Activated gamma-delta T cell treated with anti-CD3 and anti-CD28 coated beads, Interleukin-2, amount 50 U/mL, for 16 hours (primary cell): ENCODE measurements at places on chromosomes 1 and 21.

GRCh38 chr21:44870748-44871495, 2.6 kb downstream of the PTTG1IP start:
- DNase-seq: no peak

DNA sequence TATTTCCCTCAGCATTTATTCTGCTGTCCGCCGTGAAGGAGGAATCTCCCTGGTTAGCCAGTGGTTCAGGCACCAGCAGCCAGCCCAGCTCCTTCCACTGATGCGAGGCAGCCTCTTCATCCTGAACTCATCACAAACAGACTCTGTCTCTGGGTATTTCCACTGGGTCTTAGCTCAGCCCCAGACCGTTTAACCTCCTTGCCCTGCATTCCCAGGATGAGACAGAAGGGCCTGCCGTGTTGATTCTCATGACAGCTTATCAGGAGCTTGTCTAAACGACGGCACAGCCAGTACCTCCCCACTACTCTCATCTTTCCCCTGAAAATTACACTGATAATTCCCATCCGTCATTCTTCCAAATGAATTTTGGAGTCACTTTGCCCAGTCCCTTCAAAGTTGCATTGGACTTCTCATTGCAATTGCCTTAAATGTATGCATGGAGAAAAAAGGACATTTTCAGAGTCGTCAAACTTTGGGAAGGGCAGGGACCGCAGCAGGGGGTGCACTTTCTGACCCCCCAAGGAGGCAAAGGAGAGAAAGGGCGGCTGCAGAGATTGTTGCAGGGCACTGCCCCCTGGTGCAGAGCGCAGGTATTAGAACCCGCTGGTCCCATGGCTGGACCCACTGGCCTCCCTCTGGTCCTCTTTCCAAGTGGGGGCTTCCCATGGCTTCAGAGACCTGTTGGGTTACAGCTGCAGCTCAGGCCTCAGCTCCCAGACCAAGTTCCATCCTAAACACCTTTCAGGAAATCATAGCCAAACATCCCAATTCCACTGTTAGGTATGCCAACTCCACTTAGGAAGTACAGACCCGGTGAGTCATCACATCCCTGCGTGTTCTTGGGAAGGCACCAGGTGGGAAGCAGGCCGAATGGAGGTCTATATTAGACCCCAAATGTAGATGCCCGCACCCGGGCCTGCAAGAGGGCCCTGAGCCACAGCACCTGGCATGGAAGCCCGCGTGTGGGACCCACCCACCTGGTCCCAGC, 3.7 kb upstream of the MEGF6 start:
- no peak for DNase-seq

- no peak for DNase-seq
These were observed 147.4 kb downstream of the PDE4B start for GRCh38 chr1:65940126-65940525.

GRCh38 chr1:46068525-46068924, 63.9 kb downstream of the PIK3R3 start:
- DNase-seq: no peak

GRCh38 chr1:184424945-184425344, 38.1 kb downstream of the C1orf21 start:
- no peak for DNase-seq

GRCh38 chr1:152786077-152786476, at the start of gene LCE1E:
TSS of gene LCE1E (plus strand) at chr1:152786257. CDS start at chr1:152787300, 1,043 bp downstream.
- no peak for DNase-seq

DNA sequence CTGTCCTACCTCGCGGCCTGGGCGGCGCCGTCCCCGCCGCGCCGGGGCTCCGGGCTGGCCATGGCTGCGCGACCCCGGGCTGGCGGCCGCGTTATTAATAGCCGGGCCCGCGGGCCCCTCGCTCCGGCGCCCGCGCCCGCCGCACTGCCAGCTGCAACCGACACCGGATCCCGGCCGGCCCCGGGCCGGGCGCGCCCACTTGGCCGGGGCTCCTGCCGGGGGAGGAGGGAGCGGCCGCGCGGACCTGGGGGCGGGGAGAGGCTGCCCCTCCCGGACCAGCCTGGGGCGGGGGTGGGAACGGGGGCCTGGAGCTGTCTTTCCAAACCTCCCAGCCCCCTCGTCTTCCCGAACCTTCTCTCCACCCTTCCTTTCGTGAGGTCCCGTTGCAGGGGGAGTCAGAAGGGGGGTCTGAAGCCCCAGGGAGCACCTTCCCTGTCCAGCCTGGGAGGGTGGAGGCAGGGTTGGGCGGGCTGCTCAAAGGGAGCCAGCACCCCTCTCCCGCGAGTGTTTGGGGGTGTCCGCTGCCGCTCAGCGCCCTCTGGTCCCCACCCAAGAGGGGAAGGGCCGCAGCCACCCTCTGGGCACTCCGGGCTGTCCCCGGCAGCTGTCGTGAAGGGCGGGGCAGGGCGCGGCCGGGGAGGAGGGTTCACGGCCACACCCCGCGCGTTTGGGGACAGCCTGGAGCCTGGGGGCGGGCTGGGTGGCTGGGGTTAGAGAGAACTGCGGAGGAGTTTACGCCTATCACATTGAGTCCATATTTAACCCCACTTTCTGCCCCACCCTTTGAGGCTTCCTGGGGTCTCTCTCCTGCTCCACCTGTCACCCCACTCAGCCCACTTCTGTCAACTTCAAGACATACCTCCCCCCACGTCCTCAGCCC, at the start of gene SYNC:
SYNC (minus strand) TSS at position 172 of the 880 bp plus-strand sequence; CDS start at position 62, 110 bp downstream.
- no peak for DNase-seq

DNA sequence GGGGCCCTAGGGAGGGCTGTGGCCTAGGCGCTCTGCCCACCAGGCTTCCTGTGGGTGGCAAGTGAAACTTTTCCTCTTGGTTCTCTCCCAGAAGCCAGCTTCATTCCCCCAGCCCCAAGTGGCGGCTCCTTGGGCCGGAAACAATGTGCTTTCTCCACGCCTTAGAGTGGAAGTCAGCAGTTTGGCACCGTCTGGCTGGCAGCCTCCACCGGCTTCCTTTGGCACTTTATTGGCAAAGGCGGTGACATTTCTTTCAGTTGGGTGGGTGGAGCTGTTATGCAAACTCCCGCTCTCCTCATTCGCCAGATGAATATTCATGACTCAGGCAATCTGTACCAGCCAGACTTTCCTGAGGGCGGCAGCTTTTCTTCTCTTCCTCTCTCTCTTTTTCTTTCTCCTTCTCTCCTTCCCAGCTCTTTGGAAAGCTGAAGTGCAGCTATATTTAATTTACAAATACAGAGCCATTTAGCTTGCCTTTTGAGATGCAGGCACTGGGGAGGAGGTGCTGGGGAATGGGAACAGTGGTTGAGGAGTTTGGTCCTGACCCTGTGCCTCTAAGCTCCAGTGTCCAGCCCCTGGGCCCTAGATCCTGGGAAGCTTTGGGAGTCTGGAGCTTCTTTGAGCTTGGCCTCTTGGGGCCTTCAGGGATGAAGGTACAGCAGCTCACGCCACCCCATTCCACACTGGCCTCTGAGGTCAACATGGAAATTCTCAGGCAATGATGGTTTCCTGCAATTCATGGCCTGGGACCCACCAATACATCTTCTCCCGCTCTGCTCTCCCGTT, 67.8 kb upstream of the POU3F1 start:
- no peak for DNase-seq

- no peak for DNase-seq
These were observed 80.0 kb upstream of the CNTN2 start for GRCh38 chr1:204962742-204963632.

DNA sequence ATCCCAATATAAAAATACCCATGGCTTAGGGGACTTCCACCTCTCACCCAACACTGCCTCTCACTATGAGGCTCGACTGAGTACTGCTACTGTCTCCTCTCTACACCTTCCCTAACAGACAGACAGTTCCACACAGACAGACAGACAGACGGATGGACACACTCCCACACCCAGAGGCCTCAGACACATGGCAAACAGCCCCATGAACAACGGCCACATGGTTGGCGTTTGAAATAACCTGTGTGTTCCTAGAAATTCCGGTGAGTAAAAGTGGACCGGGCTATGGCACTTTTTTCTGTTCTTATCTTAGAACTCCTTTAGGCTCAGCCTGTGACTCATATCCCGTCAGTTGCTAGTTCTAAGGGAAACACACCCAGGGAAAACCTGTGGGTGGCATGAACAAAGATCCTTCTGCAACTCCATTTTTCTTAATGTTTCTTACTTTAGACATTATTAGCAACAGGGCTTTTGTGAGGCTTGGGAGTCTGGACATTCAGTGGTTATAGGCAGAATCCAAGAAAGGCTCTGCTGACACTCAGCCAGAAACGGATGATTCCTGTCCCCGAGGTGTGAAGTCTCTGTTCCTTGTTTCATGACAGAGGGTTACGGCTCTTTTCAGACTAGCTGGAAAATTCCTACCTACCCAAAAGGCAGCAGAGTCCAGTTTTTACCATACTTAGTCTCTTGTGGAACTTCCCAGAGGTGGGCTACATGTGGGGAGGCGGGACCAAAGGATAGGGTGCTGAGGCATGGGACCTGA, 90.5 kb upstream of the TLR5 start:
- no peak for DNase-seq

DNA sequence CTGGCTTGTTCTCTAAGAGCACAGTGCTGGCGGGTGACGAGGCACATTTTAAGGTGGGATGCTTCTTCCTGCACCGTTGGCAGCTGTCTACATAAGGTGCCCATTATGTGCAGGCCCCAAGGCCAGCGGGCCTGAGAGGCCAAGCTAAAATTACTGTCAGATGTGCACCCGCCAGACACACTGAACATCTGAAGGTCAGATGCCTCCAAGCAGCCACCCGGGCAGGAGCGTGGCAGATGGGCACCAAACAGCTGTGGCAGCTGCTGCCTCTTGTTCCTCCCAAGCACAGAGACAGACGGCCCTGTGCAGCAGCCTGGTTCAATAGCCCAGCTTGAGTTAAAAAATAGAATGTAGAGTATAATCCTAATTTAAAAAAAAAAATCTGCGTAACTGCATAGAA, 211.9 kb upstream of the EDN2 start:
- DNase-seq: no peak

- no peak for DNase-seq
These were observed 3.1 kb downstream of the ILDR2 start for GRCh38 chr1:166972193-166972592.

DNA sequence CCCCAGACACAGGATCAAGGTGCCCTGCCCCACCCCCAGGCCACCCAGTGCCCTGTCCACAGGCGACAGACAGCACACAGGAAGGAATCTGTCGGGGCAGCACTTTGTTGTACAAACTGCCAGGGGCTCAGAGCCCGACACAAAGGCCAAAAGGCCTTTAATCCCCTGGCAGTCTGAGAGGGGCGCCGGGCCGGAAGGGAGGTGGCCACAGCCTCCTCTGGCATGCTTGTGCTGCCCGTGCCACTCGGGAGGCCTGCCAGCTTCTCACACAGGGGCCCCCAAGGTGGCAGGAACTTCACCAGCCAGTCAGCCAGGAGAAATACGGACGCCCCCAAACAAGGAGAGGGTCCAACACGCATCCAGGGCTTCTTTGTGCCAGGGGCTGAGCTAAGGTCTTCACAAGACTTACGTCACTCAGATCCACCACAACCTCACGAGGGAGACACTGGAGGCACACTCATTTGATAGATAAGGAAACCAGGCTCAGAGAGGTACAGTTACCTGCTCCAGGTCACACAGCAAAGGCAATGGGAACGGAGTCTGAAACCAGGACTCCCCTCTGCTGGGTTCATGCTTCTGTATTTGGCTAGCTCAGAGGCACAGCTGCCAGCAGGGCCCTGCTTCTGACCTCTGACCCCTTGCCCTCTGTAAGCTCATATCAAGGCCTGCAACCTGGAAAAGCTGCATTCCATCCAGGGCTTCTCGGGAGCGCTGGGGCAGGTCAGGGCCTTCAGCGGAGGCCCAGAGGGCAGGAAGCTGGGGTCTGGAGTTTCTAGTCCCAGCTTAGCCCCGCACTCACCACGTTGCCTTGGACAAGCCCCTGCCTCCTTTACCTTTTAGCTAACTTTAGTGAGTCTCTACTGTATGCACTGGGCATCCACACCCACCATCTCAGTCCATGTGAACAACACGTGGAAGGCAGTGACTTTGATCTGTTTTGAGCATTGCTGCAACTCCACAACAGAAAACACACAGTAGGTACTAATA, 34.8 kb downstream of the HSPG2 start:
- no peak for DNase-seq

DNA sequence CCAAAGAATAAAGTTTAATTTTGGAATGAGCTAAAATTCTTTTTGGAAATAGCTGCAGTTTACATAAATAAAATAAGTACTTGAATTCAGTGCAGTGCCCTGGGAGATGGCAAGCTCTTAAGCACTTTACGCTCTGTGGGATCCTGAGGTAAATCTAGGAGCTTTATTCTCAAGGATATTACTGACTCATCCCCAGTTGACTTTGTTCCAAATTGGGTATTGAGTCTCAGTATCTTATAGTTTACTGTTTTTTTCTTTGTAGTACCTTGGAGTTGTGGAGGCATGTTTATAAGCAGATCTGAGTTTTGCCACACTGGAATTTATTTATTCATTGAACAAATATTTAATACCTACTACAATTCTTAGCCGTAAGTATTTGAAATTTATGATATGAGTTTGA, 27.4 kb upstream of the HRNR start:
- DNase-seq: no peak

DNA sequence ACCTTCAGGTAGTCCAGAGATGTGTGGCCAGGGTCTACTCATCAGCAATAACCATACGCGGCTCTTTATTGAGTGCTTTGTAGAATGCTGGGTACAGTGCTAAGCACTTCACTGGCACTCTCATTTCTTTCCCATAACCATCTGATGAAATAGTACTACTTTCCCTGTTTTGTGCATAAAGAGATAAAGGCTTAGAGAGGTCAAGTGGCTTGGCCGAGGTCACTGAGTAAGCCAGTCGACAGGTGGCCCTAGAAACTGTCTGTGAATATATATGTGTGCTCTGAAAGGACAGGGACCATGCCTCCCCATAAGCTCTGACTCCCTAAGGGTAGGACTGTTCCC, 52.8 kb downstream of the NENF start:
- no peak for DNase-seq

GRCh38 chr1:101733340-101733739, 263.4 kb downstream of the OLFM3 start:
- no peak for DNase-seq

GRCh38 chr1:21762022-21762404, 20.9 kb downstream of the USP48 start:
- DNase-seq: no peak

GRCh38 chr21:45318556-45319404, 31.1 kb upstream of the POFUT2 start:
- no peak for DNase-seq

DNA sequence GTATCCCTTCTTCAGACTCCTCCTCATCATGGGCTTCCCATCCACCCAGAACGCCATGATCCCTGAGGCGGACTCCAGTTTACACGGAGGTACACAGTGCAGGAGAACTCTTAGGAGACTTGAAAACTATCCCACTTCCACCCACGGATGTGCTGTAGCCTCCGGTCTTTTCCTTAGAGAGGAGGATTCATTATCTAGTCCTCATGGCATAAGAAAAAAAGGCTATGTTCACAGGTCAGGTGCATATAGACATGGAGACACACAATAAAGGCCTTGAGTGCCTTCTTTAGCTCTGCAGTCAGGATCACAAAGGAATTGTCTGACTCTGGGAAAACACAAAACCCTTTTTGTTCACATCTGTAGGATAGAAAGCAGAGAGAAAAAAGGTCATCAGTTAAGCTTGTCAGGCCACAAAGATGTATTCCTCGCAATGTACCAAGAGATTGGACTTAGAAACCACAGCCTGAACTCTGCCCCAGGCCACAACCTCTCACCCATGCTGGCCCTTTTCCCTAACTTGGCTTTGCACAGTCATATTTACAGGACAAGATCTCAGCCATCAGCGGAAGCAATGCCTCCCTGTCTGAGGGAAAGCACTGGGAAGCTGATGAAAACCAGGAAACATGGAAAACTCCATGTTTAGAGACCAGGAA, 9.0 kb downstream of the CRP start:
- no peak for DNase-seq

- no peak for DNase-seq
These were observed 374.5 kb downstream of the RPS6KC1 start for GRCh38 chr1:213425376-213426030.
